Stimulated activated CD4-positive, alpha-beta T cell treated with anti-CD3 and anti-CD28 coated beads, Interleukin-12 subunit alpha, Interleukin-12 subunit beta, amount 100 ng/mL, for 24 hours (primary cell): ENCODE measurements at places on chromosomes 3 and 15.

DNA sequence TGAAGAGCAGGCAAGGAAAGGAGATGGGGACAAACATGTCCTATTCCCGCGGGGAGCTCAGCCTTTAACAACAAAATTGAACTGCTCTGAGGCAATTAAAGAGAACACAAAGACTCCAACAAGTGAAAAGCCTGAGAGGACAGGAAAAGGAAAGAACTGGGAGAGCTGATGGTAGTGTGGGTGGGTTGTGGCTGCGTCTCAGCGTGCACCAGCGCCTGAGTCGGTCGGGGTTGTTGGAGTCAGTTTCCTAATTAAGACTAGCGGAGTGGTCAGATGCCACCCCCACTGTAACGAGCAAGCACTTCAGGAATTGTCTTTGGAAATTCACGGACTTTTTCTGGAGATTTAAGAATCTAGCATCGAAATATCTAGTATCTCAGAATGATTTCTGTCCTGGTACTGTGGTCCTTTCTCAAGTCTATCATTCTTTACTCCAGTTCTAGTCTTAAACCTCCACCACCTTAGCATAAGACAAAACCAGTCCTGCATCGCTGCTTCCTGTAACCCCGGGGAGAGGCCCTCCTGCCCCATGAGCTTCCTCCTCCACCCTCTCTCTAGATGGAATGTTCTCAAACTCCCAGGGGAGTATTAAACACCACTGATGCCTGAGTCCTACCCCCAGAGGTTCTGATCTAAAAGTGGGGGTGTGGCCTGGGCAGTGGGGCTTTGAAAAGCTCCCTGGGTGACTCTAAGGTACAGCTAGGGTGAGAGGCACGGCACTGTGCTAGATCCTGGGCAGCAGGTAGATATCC, 104.0 kb downstream of the CYP19A1 start:
- no peak for DNase-seq

DNA sequence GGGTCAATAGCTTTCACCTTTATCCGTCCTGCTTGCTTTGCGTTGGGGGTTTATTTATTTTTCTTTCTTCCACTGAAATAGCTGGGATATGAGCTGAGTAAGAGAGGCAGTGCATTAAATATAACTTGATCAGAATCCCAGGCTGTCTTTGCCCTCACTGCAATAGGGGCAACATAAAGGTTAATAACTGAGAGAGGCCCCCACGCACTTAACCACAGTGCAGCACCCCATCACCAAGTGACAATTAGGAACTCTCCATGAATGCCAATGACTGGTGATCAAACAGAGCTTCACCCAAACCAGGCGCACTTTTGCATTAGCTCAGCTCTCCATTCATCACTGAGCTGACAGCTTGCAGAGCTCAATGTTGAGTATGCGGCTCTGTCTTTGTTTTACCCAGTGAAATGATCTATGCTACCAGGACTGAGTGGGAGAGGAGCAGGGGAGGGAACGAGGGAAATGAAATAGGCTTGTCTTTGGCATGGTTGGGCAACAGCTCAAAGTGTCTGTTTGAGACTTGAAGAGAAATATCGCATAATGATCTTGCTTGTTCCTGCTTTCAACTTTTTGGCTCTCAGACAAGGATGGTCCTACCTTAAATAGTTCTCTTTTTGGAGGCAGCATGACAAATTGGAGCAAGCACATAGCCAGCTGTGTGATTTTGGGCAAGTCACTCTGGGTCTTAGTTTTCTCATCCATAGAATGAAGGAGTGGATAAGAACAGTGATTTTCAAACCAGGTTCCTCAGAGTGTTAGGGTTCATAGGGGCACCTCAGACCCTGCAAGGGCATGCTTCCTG, 14.5 kb upstream of the GLCE start:
- no peak for DNase-seq

DNA sequence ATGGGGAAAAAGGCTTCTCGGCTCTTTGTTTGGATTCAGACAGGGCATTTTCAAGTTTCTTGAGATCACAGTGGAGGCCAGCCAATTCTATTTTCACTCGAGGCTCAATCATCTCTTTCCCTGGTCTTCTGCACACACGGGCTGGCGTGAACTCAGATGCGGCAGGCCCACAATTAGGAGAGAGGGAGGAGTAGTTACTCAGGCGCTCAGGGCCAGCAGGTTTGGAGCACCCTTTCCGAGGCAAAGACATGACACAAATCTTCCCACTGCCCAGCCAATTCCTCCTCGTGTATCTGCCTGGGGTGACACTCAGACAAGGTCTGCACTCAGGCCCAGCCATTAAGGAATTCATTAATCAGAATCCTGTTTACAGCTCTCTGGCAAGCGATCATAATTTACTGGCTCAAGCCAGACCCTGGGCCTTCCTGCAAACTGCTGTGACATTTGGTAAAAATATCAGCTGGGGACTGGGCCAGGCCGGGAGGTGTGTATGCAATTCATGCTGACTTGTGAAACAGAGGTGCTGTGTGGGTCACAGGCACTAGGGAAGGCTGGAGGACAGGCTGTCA, 68.1 kb upstream of the TLE3 start:
- no peak for DNase-seq

GRCh38 chr3:4011166-4011565, 211.9 kb downstream of the LRRN1 start:
- DNase-seq, result no peak

GRCh38 chr15:78127882-78128281, 3.4 kb downstream of the CIB2 start:
- DNase-seq, result no peak

DNA sequence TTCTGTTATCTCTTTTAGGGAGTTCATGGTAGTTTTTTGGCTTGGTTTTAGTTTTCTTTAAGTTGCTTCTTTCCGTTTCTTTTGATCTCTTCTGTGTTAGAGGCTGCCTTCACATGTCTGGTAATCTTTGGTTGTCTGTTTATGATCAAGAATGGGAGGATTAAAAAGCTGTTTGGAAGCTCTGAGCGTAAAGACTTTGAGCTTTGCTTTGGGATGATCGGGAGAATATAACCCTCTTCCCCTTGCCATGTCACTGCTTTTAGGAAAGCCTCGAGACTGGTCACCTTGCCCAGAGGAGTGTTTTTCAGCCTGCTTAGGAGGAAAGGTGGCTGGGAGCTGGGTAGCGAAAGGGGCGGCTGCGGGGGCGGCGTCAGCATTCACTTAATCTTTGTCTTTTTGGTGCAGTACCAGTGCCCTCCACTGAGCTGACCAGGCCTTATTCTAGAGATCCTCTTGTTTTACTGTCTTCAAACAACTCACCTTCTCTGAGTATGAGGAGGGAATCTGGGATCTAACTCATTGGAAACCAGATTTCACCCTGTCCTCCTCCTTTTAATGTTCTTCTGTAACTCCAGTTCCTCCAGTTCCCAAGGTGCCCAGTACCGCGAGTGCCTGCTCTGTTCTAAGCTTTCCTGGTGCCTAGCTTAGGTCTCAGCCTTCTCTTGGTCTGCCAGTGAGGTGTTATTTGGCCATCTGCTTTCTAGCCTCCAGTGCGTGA, 15.5 kb downstream of the TATDN2 start:
- DNase-seq, result peak; percentile 29

GRCh38 chr15:78841891-78842290, 30.6 kb upstream of the ADAMTS7 start:
- no peak for DNase-seq

DNA sequence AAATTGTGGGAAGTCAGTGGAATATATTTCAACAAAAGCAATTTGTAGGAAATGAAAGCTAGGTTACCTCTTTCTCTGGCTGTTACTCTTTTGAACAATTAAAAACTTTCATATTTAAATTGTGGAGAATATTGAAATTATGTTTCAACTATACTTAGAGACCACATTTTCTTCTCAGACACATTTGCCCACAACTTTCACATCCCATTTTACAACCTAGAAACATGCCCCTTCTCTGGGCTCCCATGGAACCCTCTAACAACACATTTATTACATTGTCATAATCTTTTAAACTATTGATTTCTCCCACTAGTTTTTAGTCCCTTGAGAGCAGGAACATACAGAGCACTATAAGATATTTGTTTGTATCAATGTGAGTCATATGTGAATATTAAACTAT, 211.7 kb upstream of the TTC14 start:
- DNase-seq, result no peak

DNA sequence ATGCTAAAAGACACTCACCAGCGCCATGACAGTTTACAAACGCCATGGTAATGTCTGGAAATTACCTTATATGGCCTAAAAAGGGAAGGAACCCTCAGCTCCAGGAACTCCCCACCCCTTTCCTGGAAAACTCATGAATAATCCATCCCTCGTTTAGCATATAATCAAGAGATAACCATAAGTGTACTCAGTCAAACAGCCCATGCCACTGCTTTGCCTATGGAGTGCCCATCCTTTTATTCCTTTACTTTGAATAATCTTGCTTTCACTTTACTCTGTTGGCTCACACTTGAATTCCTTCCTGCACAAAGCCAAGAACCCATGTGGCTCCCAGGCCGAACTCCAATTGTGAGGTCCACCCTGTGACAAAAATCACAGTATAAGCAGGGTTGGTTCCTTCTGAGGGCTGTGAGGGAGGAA, 19.1 kb upstream of the FSTL1 start:
- no peak for DNase-seq

- no peak for DNase-seq
These were observed 118.5 kb downstream of the TGFBR2 start for GRCh38 chr3:30724863-30725262.

GRCh38 chr3:157581371-157581770, 78.2 kb upstream of the VEPH1 start:
- no peak for DNase-seq

GRCh38 chr3:100531093-100531492, 38.7 kb downstream of the TMEM45A start:
- no peak for DNase-seq

DNA sequence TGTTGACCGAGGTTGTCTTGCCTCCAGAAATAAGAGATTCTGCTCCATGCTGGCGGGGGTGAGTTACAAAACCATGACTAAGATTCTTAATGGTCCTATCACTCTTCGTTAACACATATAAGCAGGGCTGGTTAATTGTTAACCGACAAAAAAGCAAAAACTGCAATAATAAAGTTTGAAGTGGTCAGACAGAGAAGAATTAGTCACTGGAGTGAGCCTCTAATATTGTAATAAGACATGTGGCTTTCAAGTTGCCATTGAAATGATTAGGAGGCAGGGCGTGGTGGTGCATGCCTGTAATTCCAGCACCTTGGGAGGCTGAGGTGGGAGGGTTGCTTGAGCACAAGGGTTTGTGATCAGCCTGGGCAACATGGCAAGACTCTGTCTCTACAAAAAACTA, 78.4 kb upstream of the NR2F2 start:
- DNase-seq, result no peak

DNA sequence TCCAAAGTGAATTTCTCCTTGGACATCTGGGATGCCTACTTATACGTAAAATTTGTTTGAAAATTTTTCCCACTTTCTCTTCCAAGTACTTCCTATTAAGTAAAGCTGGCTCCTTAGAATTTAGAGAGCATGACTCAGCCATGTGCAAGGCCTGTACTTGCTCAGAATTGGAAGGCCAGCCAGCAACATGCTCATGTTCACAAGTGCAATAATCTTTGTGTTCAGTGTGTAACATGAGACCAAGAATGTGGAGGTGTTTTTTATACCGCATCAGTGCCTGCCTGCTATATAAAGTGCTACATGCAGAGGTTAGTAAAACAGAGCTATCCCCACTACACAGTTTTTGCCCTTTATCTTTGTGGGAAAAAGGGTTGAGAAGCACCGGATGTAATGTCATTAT, 151.9 kb upstream of the FEZF2 start:
- no peak for DNase-seq

DNA sequence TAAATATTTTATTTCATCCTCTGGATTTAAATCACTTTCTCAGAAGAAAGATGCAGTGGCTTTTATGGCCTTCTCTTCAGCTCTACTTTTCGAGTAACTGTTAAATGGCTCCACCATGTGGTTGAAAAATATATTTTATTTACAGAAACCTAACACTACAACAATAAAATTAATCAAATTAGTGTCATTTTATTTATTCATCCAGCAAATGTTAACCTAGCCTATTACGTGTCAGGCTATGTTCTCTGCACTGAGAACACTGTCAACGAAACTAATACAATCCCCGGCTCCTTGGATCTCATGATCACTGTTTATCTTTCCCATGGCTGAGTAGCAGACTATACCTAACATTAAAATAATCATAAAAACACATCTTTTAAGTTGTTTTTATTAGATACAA, 148.0 kb upstream of the OSTN start:
- DNase-seq, result no peak

DNA sequence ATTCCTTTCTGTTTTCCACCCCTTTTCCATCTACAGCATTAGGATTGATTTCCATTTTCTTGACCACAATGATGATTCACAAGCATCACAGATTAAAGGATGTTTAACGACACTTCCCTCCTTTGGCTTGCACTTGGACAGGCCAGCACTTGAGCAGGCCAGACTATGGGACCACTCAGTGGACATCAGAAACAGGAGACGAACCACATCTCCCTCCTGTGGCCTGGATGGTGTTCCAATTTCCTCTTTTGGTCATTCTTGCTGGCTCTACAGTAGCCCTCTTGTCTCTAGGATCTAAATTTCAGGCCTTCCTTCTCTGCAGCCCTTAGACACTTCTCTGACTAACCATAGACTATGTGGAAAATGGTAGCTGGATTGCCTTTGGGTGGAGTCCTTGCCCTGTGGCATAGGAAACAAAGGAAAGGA, 78.8 kb upstream of the BOC start:
- DNase-seq, result no peak
